Vagina (tissue), 2 donors: ENCODE measurements at places on chromosomes 5 and 9. TPM values are rescaled to one million over a fixed set of nuclear protein-coding genes. Genes with fewer than 3 reads are reported as not detected.

GRCh38 chr5:133669472-133669871 lies 57.1 kb upstream of the FSTL4 start:
- H3K27ac ChIP-seq, result no peak overlapping the region
- no peaks in the 10 kb centered on the region for H3K4me1 ChIP-seq
- DNase-seq, result peak; percentile 74
- no peaks in the 10 kb centered on the region for H3K36me3 ChIP-seq
- H3K27me3 ChIP-seq, result no peaks in the 10 kb centered on the region

DNA sequence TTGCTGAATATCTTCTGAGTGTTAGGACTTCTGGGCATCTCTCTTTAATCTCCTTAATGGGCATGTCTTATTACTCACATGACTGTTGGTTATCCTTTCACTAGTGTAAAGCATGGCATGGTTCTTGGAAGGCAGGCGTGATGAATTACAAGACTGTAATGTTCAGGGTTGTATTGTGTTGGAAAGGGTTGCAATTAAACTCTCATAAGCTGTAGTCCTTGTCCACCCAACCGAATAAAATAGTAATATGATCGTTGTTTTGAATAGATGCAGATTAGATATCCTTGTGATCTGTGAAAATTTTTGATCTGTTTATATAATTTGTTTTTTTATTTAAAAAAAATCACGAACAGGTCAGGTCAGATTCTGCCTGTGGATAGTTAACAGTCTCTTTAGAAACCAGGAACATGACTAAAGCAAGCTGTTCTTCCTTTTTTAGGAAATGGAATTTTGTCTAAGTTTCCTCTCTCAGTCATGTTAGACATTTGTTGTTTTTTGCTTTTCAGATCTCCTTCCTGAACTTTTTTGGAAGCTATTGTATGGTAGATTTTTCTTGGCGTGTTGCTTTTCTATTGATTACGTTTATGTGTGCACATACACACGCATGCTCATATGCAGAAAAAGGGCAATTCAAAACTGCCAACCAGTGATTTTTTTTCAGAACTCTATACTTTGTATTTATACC lies 121.8 kb downstream of the ARHGEF28 start:
- H3K4me1 ChIP-seq, result peaks cover 12% of the 10 kb centered on the region
- H3K4me3 ChIP-seq, result no peak overlapping the region
- no peaks in the 10 kb centered on the region for H3K27me3 ChIP-seq
- no peak for DNase-seq

DNA sequence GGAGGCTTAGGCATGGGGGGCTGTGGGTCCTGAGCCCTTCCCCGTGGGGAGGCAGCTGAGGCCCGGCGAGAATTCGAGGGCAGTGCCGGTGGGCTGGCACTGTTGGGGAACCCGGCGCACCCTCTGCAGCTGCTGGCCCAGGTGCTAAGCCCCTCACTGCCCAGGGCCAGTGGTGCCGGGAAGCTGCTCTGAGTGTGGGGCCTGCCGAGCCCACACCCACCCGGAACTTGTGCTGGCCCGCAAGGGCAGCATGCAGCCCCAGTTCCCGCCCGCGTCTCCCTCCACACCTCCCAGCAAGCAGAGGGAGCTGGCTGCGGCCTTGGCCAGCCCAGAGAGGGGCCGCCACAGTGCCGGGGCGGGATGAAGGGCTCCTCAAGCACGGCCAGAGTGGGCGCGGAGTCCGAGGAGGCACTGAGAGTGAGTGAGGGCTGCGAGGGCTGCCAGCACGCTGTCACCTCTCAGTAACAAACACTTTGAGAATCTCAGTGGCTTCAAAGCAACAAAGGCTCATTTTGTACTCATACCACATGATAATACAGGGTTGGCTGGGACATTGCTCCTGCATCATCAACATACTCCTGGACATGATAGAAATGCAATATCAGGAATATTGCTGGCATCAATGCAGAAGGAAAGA lies 265.7 kb upstream of the ANKRD55 start:
- H3K4me3 ChIP-seq, result no peak overlapping the region
- H3K4me1 ChIP-seq, result peaks cover 4% of the 10 kb centered on the region
- H3K36me3 ChIP-seq, result no peaks in the 10 kb centered on the region
- no peaks in the 10 kb centered on the region for H3K27me3 ChIP-seq
- H3K27ac ChIP-seq, result no peak overlapping the region

SV2C gene
- total RNA-seq, result 3.4 TPM

PTGER4 gene
- total RNA-seq, result 19.4 TPM

DNA sequence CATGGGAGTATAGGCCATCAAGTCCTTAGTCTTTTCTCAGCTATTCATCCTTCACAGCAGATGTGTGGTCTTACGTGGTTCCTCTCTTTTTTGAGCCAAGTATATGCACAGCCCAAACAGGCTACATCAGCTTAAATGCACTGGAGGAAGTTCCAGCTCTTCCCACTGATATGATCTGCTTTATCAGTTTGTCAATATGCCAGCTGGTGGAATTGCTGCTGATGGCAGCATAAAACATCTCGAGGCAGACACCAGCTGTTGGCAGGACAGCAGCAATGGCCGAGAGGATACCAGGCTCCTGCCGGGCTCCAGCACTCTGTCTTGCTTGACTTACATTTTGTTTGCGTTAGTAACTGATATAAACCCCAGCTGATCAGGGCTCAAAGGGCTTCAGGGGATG lies 143.4 kb downstream of the TENT4A start:
- H3K4me3 ChIP-seq, result no peak overlapping the region
- no peaks in the 10 kb centered on the region for H3K4me1 ChIP-seq
- H3K36me3 ChIP-seq, result no peaks in the 10 kb centered on the region
- no peak for DNase-seq

- no peaks in the 10 kb centered on the region for H3K27me3 ChIP-seq
- DNase-seq, result no peak
- H3K27ac ChIP-seq, result no peak overlapping the region
- no peaks in the 10 kb centered on the region for H3K36me3 ChIP-seq
- H3K4me3 ChIP-seq, result no peak overlapping the region
Observed at GRCh38 chr5:57320582-57320981, 146.7 kb downstream of the GPBP1 start.

- no peak overlapping the region for H3K4me3 ChIP-seq
- H3K36me3 ChIP-seq, result no peaks in the 10 kb centered on the region
- no peaks in the 10 kb centered on the region for H3K4me1 ChIP-seq
- H3K27me3 ChIP-seq, result no peaks in the 10 kb centered on the region
- H3K27ac ChIP-seq, result no peak overlapping the region
Observed at GRCh38 chr5:95162231-95162992, 122.5 kb downstream of the MCTP1 start.

DNA sequence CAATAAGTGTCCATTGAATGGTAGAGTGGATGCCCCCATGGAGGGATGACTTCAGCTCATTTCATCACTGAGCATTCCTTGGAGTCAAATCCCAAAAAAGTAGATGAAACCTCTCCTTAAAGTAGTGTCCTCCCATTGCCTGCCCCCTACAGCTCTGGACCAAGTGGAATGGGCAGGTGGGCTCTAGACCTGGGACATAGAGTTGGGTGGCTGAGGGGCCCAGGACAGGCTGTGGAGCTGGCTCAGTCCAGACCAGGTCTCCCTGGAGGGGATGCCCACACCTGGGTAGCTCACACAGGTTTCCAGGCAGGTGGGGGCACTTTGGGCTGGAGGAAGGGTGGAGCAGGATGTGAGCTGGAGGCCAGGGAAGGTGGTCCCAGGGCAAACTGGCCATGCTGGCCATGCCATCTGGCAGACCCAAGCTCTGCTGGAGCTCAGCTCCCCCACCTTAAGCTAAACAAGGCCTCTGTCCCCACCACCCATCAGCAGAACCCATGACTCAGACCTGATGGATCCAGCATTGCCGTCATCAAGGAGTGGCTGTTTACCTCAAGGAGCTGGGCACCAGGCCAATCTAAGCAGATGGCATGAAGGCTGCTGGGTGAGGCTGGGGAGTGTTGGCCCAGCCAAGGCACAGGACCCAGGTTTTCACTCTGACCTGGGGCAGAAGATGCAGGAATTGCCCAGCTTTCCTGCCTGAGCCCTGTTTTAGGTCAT lies 6.2 kb upstream of the SPINK4 start:
- H3K4me1 ChIP-seq, result no peaks in the 10 kb centered on the region
- H3K4me3 ChIP-seq, result no peak overlapping the region
- no peaks in the 10 kb centered on the region for H3K27me3 ChIP-seq
- H3K27ac ChIP-seq, result peak overlapping the region; percentile 63

DNA sequence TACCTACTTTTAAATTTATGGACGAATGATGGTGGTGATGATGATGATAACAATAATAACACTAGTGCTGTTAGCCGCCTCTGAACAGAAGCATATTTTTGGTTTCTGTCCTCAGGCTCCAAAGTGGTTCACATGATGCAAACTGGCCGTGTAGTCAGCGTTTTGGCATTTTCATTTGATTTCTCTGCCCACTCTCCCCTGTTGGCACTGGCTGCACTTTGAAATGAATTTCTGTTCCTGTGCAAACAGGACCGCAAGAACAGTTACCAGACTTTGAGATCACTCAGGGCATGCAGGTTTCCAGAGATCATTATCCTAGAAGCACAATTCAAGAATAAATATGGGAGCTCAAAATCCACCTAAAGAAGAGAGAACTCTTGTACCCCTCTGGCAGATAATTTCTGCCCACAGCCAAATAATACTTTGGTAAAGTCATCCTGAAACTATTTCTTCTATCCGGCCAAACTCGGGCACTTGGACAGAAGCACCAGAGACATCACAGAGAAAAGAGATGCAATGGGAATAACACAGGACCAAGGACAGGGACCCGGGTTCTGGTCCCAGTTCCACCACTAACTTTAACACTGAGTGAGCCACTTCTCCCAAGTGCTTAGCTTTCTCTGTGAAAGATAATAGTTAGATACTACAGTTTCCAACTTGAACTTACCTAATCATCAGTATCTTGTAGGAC lies 201.7 kb upstream of the PTGER4 start:
- no peaks in the 10 kb centered on the region for H3K36me3 ChIP-seq
- no peak for DNase-seq
- no peak overlapping the region for H3K4me3 ChIP-seq
- no peaks in the 10 kb centered on the region for H3K27me3 ChIP-seq
- no peak overlapping the region for H3K27ac ChIP-seq

- no peak overlapping the region for H3K4me3 ChIP-seq
- no peaks in the 10 kb centered on the region for H3K27me3 ChIP-seq
- DNase-seq, result no peak
- H3K4me1 ChIP-seq, result peaks cover 82% of the 10 kb centered on the region
- peak overlapping the region; percentile 97 for H3K27ac ChIP-seq
Observed at GRCh38 chr9:121360601-121361374, 9.3 kb downstream of the STOM start.
